ENCODE measurements at places on chromosomes 7 and 10.

GRCh38 chr10:9069136-9069535 is 1014.6 kb downstream of the GATA3 start:
- DNase-seq: no peak

DNA sequence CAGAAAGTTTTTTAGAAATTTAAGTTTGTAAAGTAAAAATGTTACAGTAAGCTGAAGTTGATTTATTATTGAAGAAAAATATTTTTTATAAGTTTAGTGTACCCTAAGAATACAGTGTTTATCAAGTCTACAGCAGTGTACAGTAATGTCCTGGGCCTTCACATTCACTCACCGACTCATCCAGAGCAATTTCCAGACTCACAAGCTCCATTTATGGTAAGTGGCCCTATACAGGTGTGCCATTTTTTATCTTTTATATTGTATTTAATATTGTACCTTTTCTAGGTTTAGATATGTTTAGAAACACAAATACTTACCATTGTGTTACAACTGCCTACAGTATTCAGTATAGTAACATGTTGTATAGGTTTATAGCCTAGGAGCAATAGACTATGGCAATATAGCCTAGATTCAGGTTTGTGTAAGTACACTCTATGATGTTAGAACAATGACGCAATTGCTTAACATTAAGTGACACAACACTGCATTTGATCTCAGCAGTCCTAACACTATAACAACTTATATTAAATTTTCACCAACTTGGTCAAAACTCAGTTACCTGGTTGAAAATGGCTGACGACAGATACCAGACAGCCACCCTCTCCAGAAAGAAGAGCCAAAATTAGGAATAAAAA is 45.7 kb downstream of the HIBADH start:
- DNase-seq: no peak

GRCh38 chr7:25632616-25633015 is 404.3 kb upstream of the NPVF start:
- DNase-seq: no peak

GRCh38 chr7:45691155-45691656 is 117.0 kb downstream of the ADCY1 start:
- DNase-seq: no peak

DNA sequence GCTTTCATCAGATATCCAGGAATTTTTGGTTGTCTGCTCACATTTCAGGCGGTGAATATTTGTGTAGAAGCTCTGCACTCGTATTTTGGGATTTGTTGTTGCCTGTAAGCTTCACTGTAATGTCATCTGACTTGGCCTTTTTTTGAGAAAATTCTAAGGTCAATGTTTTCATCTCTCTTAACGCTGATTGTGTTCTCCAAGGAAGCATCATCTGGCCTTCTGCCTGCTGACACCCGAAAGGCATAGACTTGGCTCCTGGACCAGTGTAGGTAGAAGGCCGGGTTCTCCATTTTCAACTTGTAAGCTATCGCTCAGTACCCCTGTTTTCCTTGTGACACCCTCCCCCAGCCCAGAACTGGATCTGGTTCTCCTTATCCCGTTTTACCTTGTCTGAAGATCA is 44.2 kb downstream of the SLC13A1 start:
- no peak for DNase-seq

DNA sequence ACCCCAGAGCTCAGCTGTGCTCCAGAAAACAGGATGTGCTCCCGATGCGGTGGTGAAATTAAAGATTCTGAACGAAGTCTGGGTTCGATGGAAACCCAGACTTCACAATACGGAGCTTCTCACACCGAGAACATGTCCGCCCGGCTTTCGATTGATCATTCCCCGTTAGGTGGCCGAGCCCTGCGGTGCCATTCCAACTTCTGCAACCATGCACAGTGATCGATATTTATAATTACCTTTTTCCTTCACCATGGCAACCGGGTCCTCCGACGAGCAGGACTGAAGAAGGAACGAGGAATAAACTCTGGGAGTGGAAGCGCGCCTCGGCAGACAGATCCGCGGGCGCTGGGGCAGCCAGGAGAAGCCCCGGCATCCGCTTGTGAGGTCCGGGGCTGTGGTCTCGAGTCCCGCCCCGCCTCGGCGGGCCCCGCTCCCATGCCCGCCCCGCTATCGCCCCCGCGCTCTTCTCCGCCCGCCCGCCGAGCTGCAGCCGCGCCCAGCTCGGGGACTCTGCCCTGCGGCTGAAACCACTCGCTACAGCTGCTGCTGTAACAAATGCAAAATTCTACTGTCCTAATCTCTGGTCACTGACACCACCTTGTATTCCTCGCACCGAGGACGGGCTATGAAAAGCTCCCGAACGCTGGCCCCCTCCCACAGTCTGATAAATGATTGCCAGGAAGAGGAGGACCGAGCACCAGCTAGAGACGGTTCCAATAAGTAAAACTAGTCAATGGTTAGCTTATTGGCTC is 26.2 kb downstream of the ABLIM1 start:
- DNase-seq: no peak

DNA sequence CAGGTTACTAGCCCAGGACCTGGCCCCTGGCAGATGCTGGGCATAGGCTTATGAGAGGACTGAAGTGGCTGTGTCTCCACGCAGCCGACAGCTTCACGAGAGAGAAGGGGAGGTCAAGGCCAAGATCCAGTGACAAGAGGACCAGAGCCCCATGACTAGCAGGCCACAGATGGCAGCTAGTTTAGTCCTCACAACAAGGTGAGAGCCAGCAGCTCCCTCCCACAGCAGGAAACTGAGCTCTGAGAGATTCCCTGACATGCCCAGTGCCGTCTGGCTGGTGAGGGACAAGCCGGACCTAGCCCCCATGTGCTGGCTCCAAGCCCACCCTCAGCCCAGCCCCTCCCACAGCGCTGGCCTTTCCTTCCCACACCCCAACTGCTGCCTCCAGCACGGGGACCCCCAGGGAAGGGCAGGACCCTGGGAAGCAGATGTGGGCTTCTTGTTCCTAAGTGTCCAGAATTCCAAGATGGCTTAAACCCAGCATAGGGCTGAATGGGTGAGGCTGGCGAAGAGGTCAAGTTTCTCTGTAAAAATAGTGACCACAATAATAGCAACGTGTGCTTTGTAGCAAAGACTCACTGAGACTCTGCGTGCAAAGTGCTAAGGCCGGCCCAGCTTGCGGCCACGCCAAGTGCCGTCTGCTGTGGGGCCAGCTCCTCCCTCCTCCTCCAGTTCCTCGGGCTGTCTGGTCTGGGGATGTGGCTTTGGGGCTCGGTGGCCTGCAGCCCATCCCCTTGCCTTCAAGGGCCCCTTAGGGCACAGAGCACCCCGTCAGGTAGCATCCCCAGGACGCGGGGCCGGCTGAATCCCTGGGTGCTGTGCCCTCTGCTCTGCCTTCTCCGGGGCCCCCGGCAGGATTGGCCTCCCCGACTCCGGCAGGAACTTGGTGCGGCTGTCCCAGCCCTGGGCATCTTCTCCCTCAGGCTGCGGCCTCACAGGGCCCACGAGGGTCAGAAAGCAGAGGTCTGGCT is 7.8 kb upstream of the FAM20C start:
- DNase-seq: no peak

GRCh38 chr10:113264333-113265131 is 288.3 kb upstream of the HABP2 start:
- DNase-seq: no peak

DNA sequence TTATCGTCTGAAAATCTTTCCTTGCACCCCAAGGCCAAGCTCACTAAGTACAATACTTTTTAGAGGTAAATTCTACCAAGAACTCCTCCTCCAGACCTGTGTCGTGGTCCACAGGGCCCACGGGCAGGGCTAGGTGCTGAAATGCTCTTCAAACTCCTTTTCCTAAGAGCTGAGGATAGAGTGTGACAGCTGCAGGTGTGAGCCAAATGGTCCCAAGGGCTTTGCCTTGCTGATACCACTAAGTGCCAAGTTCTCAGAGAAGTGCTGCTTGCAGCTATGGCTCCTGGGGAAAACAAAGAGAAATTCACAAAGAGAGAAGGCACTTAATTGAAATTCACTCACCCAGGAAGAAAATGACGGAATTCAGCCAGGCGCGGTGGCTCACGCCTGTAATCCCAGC is 868.9 kb upstream of the AUTS2 start:
- DNase-seq: no peak

GRCh38 chr10:17659365-17659764 is 15.4 kb downstream of the STAM start:
- DNase-seq: no peak

GRCh38 chr10:131245475-131246059 is 66.0 kb downstream of the TCERG1L start:
- DNase-seq: no peak

GRCh38 chr10:61950449-61951143 is 49.1 kb downstream of the ARID5B start:
- no peak for DNase-seq

DNA sequence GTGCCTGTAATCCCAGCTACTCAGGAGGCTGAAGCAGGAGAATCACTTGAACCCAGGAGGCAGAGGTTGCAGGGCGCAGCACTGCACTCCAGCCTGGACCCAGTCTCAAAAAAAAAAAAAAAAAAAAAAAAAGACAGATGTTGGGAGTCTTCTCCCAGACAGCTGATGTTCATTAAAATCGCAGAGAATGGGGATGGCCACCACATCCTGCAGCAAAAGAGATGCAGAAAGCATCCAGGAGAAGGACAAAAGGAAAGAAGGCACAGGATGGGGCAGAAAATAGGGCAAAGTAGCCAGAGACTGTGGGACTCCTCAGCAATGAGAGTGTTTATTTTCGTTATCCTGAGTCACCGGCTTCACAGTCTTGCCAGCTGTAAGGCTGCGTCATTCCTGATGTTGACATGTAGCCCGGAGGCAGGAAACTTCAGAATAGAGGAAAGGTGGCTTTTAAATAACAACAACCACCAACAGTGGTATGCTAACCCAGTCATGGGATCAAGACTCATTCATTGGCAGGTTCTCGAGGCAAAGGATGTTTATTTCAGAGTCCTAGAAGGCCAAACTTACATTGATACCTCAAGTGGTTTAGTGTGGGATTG is 149.5 kb upstream of the SVIL start:
- DNase-seq: no peak

DNA sequence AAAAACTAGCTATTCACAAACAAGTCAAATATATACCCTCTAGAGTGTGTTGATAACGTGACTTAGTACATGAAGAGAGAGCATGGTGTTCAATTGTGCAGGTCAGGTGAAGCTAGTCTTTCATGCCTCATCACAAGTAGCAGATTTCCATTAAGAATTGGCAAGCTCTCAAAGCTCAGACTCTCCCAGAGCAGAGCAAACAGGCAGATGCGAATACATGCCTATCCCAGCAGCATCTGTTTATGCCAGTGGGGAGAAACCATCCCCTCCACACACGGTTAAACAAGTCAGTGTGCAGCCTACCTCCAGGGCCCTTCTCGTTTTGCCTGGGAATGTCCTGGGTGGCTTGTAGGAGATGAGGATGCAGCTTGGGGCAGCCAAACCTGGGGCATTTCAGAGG is 532.5 kb upstream of the C7orf33 start:
- no peak for DNase-seq

DNA sequence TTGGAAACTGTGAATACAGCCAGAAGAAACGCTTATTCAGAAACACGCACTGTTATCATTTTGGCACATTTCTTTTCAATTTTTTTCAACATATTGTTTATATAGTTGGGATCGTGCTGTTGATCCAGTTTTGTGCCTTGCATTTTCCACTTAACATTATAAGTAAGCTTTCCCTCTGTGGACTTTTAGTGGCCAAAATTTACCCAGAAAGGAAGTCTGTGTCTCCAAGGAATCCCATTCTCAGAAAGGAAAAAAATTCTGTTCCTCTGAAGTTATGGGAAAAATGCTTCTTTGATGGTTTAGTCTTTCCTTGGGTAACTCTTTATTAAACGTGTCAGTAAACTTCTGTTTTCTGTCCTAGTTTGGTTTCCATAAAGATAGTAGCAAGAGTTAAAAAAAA is 280.0 kb downstream of the REEP3 start:
- DNase-seq: no peak

GRCh38 chr7:98687111-98687751 is 70.1 kb downstream of the NPTX2 start:
- DNase-seq: no peak

DNA sequence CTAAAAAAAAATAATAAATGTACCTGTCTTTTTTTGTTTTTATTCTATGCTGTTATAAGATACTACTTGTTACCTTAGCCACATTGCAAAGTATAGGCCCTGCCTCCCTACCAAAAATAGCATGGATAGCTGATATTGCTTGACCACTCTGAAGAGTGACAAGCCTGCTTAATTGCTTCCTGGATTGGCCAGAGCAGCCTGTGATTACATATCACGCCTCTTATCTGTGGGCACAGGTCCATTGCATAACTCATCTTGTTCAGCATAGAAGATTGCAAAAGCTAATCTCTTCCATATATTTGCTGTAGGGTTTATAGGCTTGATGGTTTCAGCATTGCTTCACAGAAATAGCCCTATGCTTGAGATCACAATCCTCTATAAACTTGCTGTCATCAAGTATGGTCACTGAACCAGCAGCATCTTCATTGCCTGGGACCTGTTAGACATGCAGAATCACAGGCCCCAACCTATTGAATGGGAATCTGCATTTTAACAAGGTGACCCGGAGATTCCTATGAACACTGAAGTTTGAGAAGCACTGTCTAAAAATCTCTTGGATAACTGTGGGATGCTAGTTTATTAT is 280.8 kb upstream of the CDC14C start:
- DNase-seq: no peak

GRCh38 chr10:91242940-91243339 is 22.5 kb downstream of the PCGF5 start:
- no peak for DNase-seq

DNA sequence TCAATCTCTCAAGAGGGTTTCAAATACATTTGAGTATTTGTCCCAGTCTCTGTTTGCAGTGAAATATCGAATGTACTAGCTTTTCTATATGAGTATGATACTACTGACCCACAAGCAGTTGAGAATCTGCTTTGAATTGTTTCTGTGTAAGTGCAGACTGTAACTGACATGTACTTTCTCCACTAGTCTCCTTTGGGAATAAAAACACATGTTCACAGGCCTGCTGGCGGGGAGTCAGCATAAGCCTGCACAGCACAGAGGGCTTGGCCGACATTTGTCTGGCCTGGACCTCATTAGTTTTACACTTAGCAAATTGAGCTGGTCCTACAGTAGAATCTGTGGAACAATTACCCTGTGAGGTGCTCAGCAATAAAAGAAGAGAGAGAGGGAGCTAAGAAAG is 72.6 kb downstream of the ITGB8 start:
- no peak for DNase-seq

- no peak for DNase-seq
These were observed 313.3 kb downstream of the FRMD4A start for GRCh38 chr10:14017467-14017866.

Data from amygdala (tissue), 56 donors.